Immature natural killer cell (primary cell): ENCODE measurements at places on chromosomes 7 and 10.
A peak's percentile ranks its signal among the peaks of the same experiment; 100 is the strongest.

- DNase-seq = no peak
- no peak overlapping the region for H3K27ac ChIP-seq
- H3K4me3 ChIP-seq = no peak overlapping the region
- peaks cover 18% of the 10 kb centered on the region for H3K4me1 ChIP-seq
These were observed 375.5 kb downstream of the SORCS1 start for GRCh38 chr10:106788982-106789381.

DNA sequence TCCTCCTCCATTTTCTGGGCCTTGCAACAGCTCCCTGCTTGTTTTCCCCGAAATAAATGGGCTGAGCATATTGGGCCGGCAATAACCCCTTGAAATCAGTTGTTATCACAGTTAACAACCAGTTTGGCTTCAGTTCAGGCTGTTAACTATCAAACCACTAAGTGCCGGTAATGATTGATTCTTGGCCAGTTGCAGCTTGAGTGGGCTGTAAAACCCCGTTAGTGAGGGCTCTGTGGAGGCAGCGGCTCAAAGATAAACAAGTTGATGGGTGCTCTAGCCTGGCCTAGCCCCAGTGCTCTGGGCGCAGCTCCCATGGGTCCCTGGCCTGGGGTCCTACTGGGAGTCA is 8.3 kb downstream of the FGF8 start:
- no peak overlapping the region for H3K27ac ChIP-seq
- H3K4me3 ChIP-seq = no peak overlapping the region
- DNase-seq = no peak
- H3K4me1 ChIP-seq = peaks cover 2% of the 10 kb centered on the region
- no peaks in the 10 kb centered on the region for H3K36me3 ChIP-seq

GRCh38 chr7:27168265-27168947 is 3.1 kb upstream of the HOXA9 start:
- peak overlapping the region; percentile 90 for H3K27ac ChIP-seq
- H3K4me3 ChIP-seq = peak overlapping the region; percentile 70
- peaks cover 4% of the 10 kb centered on the region for H3K36me3 ChIP-seq
- DNase-seq = peak; percentile 55
- peaks cover 85% of the 10 kb centered on the region for H3K27me3 ChIP-seq

- H3K4me3 ChIP-seq = no peak overlapping the region
- H3K36me3 ChIP-seq = no peaks in the 10 kb centered on the region
- DNase-seq = no peak
- H3K4me1 ChIP-seq = no peaks in the 10 kb centered on the region
- H3K27me3 ChIP-seq = peaks cover 19% of the 10 kb centered on the region
These were observed 14.2 kb upstream of the SLC18A3 start for GRCh38 chr10:49595713-49596492.

GRCh38 chr7:5692112-5692844 is 89.2 kb downstream of the RNF216 start:
- H3K27me3 ChIP-seq = peaks cover 7% of the 10 kb centered on the region
- peaks cover 4% of the 10 kb centered on the region for H3K36me3 ChIP-seq
- peaks cover 70% of the 10 kb centered on the region for H3K4me1 ChIP-seq
- H3K4me3 ChIP-seq = no peak overlapping the region
- H3K27ac ChIP-seq = no peak overlapping the region
- no peak for DNase-seq

DNA sequence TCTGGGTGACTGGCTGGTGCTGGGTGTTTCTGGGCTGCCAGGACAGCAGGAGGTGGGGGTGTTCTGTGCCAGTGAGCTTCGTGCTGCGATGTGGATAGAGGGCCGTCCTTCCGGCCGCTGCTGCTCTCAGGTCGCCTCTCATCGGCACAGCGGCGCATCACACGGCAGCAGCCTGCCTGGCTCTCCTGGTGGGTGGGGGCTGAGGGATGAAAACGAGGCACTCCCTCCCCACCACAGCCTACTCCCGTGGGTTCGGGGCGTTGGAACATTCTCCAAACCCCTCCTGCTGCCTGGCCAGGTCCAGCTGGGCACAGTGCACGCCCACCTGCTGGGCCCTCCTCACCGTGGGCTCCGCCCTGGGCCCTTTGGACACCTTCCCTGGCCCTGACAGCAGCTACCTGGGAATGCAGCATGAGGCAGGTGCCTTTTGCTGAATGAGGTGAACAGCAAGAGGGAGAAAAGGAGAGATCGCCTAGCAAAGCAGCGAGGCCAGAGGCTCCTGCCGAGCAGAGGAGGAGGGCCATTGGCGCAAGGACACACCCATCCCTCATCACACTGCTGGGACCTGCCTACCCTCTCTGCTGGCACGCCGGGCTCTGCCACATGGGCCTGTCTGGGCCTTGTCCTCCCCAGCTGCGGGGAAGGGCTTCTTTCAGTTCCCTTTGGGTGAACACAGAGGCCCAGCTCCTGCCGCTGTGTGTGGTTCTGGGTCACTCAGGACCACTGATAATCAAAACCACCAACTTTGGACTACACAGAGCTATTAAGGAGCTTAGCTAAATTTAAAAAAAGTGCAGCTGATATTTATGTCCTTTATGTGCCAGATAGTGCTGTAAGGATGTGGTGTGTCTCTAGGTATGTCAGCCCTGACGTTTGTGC is 33.4 kb downstream of the INPP5A start:
- peaks cover 15% of the 10 kb centered on the region for H3K27me3 ChIP-seq
- no peak overlapping the region for H3K4me3 ChIP-seq
- DNase-seq = no peak
- H3K27ac ChIP-seq = peak overlapping the region; percentile 49
- peaks cover 7% of the 10 kb centered on the region for H3K4me1 ChIP-seq
- no peaks in the 10 kb centered on the region for H3K36me3 ChIP-seq

DNA sequence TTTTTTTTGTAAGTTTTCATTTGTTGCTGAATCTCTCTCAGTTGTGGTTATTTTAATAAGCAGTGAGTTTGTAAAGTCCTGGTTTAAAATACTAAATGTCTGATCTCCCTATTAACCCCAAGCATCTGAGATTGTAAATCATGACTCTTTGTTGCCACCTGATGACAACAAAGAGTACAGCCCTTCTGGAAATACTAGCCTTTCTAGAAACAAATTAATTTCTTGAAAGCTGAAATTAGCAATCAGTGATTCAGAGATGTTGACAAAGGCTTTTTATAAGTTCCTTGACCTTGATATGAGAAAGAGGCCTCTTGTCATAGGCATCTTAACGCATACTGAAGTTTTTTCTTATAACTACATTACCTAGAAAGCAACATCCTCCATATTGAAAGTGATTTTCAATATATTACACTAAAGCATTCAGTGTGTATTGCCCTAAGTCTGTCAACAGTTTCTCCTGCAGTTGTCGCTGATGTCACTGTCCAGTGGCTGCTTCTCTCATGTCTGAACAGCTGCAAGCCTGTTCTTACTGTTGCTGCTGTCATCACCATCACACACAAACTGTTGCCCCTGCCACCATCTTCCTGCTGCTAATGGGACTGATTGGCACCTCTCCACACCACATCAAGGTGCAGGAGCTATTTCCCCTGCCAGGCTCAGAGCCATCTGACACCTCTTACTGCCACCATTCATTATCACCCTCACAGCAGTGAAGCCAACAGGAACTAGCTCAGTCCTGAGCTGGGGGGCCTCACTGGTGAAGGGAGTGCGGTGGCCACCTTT is 95.1 kb upstream of the LRGUK start:
- peak overlapping the region; percentile 32 for H3K27ac ChIP-seq
- peaks cover 2% of the 10 kb centered on the region for H3K27me3 ChIP-seq
- H3K4me3 ChIP-seq = no peak overlapping the region
- H3K36me3 ChIP-seq = no peaks in the 10 kb centered on the region
- peak; percentile 67 for DNase-seq

GRCh38 chr7:2638224-2638991 is 6.6 kb downstream of the TTYH3 start:
- no peak overlapping the region for H3K4me3 ChIP-seq
- no peak overlapping the region for H3K27ac ChIP-seq
- peaks cover 20% of the 10 kb centered on the region for H3K4me1 ChIP-seq
- no peaks in the 10 kb centered on the region for H3K36me3 ChIP-seq
- H3K27me3 ChIP-seq = no peaks in the 10 kb centered on the region
- no peak for DNase-seq

DNA sequence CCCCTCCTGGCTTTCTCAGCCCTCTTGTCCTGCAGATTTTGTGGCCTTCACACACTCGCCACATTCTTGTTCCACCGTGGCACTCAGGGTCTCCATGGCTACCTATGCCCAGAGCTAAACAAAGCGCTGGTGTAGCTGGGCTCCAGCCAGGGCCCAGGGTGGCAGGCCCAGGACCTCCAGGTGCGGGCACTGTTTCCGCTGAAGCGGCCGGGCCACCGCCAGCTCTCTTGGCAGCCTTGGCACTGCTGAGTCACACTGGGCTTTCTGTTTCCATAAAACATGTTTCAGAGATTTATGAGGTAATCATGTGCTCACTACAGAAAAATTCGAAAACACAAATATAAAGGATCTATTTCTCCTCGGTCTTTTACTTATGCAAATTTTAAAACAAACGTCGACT is 51.3 kb downstream of the AOC1 start:
- peaks cover 2% of the 10 kb centered on the region for H3K4me1 ChIP-seq
- H3K27me3 ChIP-seq = peaks cover 41% of the 10 kb centered on the region

DNA sequence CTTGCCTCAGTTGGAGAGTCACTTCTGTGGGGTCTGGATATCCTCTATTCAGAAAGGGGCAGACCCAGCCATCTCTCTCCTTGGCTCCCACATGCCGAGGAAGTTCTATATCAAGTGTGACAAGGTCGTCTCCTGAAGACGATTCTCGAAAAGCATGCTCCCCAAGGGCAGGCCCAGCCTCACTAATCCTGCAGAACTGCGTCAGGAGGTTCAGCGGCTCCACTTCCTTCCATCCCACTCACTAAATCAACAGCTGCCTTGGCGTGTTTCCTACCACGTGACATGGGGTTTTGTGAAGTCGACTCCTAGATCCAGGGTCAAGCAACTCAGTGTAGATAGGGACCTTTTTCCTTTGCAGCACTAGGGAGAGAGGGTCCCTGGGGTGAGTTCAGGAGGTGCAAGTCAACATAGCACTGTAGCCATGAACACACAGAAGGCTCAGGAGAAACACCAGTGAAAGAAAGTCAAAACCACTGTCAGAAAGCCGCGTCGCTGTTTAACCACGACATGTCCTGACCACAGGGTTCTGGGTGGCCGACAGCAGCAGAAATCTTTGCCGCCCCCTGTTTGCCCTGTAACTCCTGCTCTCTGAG is 156.4 kb downstream of the PRPF18 start:
- DNase-seq = peak; percentile 19
- H3K36me3 ChIP-seq = no peaks in the 10 kb centered on the region
- H3K27ac ChIP-seq = no peak overlapping the region
- peak overlapping the region; percentile 46 for H3K4me3 ChIP-seq

GRCh38 chr10:24288581-24288980 is 79.6 kb downstream of the KIAA1217 start:
- no peaks in the 10 kb centered on the region for H3K4me1 ChIP-seq
- H3K27ac ChIP-seq = no peak overlapping the region
- H3K36me3 ChIP-seq = no peaks in the 10 kb centered on the region
- H3K27me3 ChIP-seq = peaks cover 3% of the 10 kb centered on the region
- DNase-seq = no peak

- no peak for DNase-seq
- no peaks in the 10 kb centered on the region for H3K4me1 ChIP-seq
- peaks cover 1% of the 10 kb centered on the region for H3K27me3 ChIP-seq
- no peak within 1 kb of the TSS for H3K27ac ChIP-seq
- H3K36me3 ChIP-seq = no peaks in the 10 kb centered on the region
- H3K4me3 ChIP-seq = no peak within 1 kb of the TSS
These were observed at the start of gene TNS3 for GRCh38 chr7:47581804-47582763. TSS of gene TNS3 (minus strand) at chr7:47582111. CDS start at chr7:47439636, 142,475 bp downstream.

DNA sequence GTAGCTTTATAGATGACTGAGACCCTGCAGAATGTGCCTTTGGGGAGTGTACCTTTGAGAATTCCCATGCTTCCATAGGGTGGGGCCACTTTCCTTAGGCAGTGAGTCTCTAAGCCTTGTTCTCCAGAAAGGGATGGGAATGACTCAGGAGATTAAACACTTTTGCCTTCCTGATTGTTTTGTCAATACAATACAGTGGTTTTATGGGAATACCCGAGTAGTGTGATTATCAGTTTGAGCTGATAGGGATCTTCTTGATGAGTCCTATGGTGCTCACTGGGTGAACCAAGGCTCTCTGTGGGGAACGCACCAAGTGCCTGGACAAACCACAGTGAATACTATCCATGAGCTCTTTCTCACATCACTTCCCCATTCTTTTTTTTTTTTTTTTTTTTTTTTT is 6.3 kb downstream of the MYOF start:
- DNase-seq = no peak
- H3K27ac ChIP-seq = no peak overlapping the region
- no peaks in the 10 kb centered on the region for H3K36me3 ChIP-seq
- no peak overlapping the region for H3K4me3 ChIP-seq
- H3K4me1 ChIP-seq = no peaks in the 10 kb centered on the region
- peaks cover 3% of the 10 kb centered on the region for H3K27me3 ChIP-seq

DNA sequence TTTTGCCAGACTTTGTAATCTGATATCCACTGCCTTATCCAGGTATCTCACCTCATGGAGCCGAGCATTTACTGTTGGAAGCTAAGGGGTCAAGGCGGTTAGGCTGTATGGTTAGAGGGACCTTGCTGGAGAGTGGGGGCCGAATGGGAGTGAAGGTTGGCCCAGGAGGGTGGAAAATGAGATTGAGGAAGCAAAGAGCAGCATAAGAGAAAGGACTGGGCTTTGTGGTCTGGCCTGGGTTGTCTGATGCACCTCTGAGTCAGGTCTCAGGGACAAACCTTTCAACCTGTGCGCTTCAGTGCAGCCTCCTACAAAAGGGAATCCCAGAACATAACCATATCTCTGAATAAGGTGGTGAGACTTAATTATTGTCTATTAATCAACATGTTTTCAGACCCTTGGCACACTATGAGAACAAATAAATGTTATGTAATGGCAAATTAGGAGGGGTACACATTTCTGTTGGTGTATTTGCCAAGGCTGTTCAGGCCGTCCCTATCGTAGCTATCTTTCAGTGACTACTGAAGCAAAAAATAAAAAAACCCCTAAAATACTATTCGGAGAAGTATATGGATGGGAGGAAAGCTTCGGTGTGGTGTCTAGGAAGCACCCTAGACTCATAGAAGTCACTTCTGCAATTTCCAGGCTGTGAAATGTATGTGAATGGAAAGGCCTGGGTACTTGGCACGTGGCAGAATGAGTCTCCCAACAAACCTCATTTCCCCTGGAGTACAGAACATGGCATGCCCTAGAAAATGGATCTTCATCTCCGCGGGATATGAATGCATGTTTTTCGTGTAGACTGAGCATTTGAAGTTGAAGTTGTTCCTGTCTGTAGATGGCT is 4.3 kb downstream of the CAMK1D start:
- DNase-seq = no peak
- peaks cover 45% of the 10 kb centered on the region for H3K4me1 ChIP-seq
- no peak overlapping the region for H3K27ac ChIP-seq
- no peak overlapping the region for H3K4me3 ChIP-seq
- H3K36me3 ChIP-seq = peaks cover 10% of the 10 kb centered on the region

- DNase-seq = no peak
- H3K27me3 ChIP-seq = no peaks in the 10 kb centered on the region
- H3K27ac ChIP-seq = no peak overlapping the region
- H3K36me3 ChIP-seq = no peaks in the 10 kb centered on the region
- H3K4me3 ChIP-seq = no peak overlapping the region
These were observed 80.4 kb downstream of the PPP1R3C start for GRCh38 chr10:91552274-91553095.

GRCh38 chr7:38660427-38661099 is 29.4 kb upstream of the AMPH start:
- H3K4me1 ChIP-seq = no peaks in the 10 kb centered on the region
- no peaks in the 10 kb centered on the region for H3K36me3 ChIP-seq
- H3K27me3 ChIP-seq = no peaks in the 10 kb centered on the region
- no peak overlapping the region for H3K4me3 ChIP-seq
- DNase-seq = peak; percentile 29

GRCh38 chr7:1925973-1926907 is 256.2 kb downstream of the ELFN1 start:
- peak overlapping the region; percentile 27 for H3K27ac ChIP-seq
- peak overlapping the region; percentile 55 for H3K4me3 ChIP-seq
- peaks cover 1% of the 10 kb centered on the region for H3K27me3 ChIP-seq
